ENCODE measurements at places on chromosomes 11 and 22.

DNA sequence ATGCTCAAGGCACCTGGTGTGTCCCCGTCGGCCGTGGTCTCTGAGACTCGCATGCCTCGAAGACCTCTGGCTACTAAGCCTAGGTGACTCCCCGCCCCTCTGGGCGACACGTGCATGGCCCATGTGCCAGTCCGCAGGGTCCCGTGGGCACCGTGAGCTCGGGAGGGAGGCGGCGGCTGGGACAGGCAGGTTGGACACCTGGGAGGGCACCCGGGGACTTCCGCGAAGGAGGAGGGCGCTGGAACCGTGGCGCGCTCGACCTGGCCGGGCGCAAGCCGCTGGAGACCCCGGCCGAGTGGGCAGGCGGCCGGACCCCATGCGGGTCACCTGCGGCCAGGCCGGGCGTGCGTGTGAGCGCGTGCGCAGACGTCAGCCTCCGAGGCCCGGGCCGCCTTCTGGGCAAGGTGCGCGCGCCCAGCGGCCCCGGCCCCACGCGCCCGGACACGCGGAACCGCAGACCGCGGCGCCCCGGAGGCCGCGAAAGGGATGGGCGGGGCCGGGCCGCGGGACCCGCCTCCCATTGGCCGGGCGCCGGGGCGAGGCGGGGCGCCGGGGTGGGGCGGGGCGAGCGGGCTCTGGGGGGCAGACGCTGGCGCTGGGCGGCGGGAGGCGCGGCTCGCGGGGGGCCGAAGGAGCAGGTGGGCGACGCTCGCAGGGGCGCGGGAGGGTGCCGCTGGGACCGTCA, 579 bp upstream of the RASD2 start:
- DNase-seq = peak; percentile 73

GRCh38 chr22:23238707-23239106, 58.4 kb downstream of the BCR start:
- DNase-seq = no peak

GRCh38 chr11:15580056-15580774, 465.5 kb downstream of the INSC start:
- no peak for DNase-seq

DNA sequence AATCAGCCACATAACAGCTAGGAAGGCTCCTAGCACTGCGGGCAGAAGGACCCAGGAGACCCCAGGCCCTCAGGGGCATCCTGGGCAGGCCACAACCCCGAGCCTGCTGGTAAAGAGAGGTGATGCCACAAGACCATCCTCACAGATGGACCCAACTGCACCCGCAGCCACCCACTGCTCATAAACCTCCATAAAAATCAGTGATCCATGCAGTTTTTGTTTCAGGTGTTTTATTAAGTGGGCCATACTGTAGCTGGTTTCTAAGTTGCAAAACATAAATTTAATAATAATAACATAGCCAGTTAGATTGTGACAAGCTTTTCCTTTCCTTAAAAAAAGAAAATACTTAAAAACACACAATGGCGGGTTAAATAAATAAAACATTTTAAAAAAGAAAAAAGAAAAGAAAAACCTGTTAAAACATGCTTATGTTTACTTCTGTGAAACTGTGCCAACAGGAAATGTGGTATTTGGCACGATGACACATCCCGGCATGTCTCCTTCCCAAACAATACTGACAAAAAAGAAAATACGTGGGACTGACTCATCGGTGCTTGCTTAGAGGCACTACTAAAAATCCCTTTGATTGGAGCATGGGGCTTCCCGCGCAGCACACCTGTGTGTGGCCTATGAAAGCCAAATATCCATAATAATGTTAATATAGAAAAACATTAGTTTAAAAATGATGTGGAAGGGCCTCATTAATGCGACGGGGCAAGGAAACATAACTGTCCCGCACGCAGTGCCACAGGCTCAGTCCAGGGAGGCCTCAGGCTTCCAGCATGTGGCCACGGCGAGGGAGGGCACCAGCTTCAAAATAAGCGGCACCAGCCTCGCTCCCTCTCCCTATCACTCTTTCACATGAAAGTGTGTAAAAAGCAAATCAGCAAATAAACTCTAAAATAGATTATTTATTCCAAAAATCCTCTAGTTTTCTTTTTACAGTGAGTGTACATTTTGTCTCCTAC, 47.5 kb upstream of the SCUBE2 start:
- no peak for DNase-seq

- peak; percentile 30 for DNase-seq
These were observed 7.8 kb downstream of the TTC38 start for GRCh38 chr22:46275455-46276122.

GRCh38 chr11:74453373-74453975, 13.9 kb downstream of the KCNE3 start:
- peak; percentile 67 for DNase-seq

GRCh38 chr11:12455938-12456337, 78.6 kb downstream of the PARVA start:
- DNase-seq = no peak

- DNase-seq = no peak
These were observed 282.4 kb downstream of the TMEM135 start for GRCh38 chr11:87320123-87320522.

DNA sequence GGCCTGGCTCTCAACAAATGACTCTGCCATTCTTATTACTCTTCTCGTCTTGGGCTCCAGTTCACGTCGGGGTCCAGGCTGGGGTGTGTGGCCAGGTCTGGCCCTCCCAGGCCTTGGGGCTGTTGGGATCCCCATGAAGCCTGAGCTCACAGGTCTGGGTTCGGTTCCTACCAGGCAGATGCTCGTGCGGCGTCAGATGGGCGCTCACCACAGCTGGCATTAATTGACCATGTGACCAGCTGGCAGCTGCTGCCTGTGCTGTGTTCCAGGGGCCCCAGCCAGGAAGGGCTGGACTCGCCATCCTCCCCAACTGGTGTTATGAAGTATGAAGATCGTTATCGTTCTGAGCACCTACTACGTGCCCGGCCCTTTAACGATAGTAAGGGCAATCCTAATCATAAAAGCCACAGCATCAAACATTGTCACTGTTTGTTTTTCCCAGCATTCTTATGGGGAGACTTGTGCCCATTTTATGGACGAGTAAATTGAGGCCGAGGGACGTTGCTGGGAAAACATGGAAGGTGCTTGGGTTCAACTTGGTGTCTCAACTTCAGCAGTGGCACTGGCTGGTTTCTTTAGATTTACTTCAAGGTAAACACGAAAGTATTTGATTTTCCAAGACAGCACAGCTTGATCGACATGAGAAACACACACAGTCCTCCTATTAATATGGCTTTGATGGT, 26.8 kb upstream of the CACNG2 start:
- no peak for DNase-seq
